ENCODE measurements at places on chromosomes 3 and 15.

GRCh38 chr15:53564647-53565046 is 194.8 kb downstream of the WDR72 start:
- no peak for DNase-seq

DNA sequence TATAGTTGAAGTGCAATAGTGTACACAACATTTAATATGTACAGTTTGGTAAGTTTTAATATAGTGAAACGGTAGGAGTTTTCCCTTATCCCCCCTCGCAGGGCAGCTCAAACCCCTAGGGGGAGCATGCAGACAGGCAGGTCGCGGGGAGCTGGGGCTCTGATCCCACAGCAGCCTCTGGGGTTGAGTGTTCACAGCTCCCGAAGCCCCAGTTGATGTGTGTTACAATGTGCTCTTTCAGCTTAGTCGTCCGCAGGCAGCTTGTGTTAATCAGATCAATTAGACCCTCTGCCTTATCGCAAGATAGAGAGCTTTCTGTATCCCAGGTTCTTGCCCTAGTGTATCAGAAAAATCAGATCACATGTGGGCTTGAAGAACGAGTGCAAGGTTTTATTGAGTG is 143.1 kb upstream of the CHRNA7 start:
- no peak for DNase-seq

- no peak for DNase-seq
Measured at GRCh38 chr15:72342385-72342784, 22.4 kb upstream of the CELF6 start.

GRCh38 chr15:79463043-79463780 is 31.1 kb downstream of the MINAR1 start:
- no peak for DNase-seq

DNA sequence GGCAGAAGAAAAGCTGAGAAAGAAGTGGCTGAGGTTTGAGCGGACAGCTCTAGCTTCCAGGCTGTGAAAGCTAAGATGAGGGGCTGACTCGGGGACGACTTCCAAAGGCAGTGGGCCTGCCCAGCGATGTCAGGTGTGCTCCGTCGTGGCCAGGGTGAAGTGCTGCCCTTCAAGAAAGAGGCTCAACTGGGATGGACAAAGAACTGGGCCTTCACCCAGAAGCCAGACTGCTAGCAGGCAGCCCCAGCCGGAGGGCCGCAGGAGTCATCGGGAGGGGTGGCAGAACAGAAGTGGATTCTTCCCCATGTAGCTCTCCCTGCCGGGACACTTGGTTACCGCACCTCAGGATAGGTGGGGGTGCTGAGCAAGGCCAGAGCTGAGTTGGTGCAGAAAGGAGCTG is 13.1 kb upstream of the SEC13 start:
- no peak for DNase-seq

DNA sequence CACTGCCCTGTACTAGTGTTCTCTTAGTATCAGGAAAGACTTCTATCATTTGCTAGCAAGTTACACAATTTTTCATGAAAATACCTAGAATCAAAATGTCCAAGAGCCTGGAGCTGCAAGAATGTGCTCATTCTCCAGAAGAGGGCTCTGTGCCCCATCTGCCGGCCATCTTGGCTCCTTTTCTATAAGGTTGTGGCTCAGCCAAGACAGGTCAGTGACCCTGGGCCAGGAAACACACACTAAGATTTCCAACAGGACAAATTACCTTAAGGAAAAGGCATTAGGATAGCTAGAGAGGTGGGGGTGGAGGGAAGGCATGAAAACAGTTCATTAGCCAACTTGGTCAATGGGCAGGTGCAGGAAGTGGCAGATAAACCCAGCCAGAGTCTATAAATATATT is 20.7 kb downstream of the TIMP4 start:
- no peak for DNase-seq

DNA sequence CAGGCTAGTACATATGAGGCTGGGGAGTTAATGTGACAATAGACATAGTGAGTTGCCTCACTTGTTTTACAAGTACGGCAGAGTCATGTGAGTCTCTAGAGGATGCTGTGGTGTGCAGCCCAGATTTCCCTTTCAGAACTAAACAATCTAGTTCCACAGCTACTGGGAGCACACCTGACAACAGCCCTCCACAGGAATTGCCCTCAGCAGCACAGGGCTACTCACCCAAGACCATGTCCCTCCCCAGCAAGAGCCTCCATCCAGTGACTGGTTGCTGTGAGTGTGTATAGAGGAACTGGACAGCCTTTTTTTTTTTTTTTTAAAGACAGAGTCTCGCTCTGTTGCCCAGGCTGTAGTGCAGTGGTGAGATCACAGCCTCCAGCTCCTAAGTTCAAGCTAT is 40.2 kb upstream of the UBE2E2 start:
- DNase-seq = no peak

- DNase-seq = no peak
Measured at GRCh38 chr15:37693926-37694325, 240.5 kb upstream of the TMCO5A start.

- DNase-seq = no peak
Measured at GRCh38 chr3:151931171-151931570, 57.7 kb downstream of the SUCNR1 start.

DNA sequence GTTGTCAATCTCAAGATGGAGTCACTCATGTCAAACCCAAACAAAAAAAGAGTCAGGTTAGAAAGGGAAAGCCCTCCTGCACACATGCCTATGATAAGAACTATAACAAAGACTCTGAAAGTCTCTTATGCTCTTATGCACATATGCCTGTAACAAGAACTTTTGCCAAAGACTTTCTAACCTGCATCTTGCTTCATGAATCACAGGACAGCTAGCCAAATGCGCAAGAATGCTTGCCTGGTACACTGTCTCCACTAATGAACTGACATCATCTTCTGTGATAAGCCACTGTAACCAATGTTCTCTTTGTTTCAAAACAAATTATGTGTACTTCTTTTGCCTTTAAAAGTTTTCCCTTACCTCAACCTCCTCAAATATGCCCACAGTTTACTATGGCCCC is 18.2 kb upstream of the EHHADH start:
- no peak for DNase-seq

DNA sequence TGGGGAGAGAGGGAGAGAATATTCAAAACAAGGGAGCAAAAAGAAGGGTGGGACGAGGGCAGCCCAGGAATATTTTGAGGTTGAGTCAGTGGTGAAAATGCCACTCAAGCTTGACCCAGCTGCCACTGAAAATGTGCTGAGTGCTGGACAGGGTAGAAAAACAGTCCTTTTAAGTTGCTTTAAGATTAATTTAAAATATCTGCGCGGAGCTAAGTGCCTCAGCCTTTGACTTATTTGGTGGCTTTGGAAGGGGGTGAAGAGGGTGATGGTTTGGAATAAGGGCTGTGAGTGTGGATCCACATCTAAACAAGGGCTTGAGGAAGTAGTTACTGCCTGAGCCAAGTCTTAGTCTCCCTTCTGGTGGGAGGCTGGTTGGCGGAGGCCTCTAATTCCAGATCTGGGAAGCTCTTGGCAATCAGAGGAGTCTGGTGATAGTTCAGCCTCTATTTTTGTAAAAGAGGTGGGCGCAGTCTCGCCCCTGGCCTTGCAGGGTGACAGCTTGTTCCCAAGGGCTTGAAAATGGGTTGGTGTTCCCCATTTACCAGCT is 280.8 kb upstream of the ROPN1 start:
- peak; percentile 44 for DNase-seq

DNA sequence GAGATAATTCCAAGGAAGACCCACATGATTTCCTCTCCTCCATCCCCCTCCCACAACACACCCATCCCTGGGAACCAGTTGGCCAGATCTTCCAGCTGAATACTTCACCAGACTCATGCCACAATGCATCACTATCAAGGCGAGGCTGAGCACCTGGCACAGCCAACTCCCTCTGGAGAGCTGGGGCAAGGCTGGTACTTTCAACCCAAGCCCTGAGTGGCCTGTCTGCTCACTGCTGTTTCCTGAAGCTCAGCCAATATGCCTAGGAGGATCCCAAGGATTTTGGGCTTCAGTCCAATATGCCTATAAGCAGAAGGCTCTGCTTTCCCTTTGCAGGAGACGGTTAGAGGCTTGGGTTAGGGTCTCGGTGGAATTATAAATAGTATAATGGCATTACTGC is 90.9 kb upstream of the NEO1 start:
- DNase-seq = no peak

GRCh38 chr3:152100491-152101132 is 168.1 kb upstream of the MBNL1 start:
- DNase-seq = no peak

DNA sequence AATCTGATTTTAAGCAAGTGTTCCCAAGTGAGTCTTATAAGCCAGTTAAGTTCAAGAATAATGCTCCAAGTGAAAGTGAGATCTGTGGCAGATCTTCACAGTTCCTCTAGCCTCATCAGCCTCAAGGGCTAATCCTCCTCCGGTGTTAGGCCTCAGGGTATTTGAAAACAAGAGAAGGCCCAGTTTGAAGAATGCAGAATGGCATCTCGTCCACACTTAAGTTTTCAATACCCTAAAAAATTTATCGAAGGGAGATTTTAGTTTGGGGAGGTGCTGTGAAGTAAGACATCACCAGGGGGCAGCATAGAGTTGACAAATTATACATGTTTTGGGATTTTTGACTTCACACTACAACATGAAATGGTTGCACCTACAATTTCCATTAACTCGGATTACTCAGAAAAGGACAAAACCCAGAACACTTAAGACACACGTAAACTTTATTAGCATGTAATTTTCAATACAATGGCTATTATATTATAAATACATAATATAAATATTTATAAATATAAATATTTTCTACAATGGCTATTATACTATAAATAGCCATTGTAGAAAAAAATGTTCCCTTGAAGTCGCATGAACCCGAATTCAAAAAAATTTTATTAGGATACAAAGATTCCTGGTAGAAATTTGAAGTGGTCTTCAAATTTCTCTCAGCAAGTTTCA is 2.3 kb upstream of the TMEM266 start:
- peak; percentile 14 for DNase-seq

GRCh38 chr15:95051861-95052260 is 820.5 kb downstream of the MCTP2 start:
- DNase-seq = no peak

- DNase-seq = no peak
Measured at GRCh38 chr3:64449026-64449425, 223.8 kb upstream of the PRICKLE2 start.

GRCh38 chr3:38039101-38039898 is at the start of gene DLEC1:
Gene DLEC1, plus strand, starts transcription at chr3:38039208. Its CDS starts 18 bp downstream, at chr3:38039226.
- peak; percentile 72 for DNase-seq

DNA sequence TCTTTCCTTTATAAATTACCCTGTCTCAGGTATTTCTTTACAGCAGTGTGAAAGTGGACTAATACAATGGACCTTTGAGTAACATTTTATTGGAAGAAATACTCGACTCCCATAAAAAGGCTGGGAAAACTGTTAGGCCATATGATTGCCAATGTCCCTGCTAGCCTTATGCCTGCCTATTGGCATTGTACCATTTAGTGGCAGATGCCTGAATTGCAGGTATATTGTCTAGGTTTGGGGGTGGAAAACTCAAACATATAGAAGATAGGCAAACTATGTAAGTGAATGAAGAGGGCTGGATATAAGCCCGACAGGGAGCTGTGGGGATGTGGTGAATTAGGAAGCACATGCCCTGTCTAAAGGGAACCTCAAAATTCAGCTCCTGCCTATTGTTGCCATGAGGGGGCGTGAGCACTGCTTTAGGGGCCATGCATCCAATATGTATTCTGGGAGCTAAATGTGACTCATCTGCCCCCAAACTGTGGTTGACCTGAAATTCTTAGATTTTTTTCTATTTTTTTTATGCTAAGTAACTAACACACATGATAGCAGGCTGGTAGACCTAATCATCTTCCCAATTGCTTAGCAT is 65.2 kb upstream of the TRA2B start:
- peak; percentile 39 for DNase-seq

- no peak for DNase-seq
Measured at GRCh38 chr3:157070678-157070999, 89.3 kb downstream of the CCNL1 start.

GRCh38 chr3:190074817-190075216 is 45.9 kb downstream of the P3H2 start:
- DNase-seq = no peak

GRCh38 chr3:129692743-129693142 is 86.3 kb upstream of the PLXND1 start:
- no peak for DNase-seq

DNA sequence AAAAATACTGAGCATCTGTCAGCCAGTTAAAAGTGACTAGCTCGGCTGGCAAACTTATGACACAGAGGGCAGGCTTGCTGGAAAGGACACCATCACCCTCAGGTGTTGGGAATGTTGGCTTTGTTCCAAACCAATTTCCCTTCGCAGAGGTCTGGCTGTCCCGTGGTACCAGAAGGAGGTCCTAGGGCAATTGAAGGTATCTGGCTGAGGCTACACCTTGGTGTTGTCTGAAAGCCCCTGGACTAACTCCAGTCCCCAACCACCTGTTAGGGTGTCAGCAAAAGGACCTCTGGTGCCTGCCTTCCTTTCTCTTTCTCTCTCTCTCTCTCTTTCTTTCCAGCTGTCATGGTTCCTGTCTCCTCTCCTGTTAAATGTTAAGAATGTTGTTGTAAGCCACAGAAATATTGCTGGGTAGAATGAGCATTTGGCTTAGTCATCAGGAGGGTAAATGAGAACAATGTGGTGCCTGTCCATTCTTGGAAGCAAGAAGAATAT is 12.5 kb downstream of the PRR20G start:
- peak; percentile 93 for DNase-seq

GRCh38 chr3:139870000-139870675 is 64.8 kb upstream of the CLSTN2 start:
- peak; percentile 63 for DNase-seq

- no peak for DNase-seq
Measured at GRCh38 chr3:28008235-28008634, 233.2 kb upstream of the CMC1 start.

DNA sequence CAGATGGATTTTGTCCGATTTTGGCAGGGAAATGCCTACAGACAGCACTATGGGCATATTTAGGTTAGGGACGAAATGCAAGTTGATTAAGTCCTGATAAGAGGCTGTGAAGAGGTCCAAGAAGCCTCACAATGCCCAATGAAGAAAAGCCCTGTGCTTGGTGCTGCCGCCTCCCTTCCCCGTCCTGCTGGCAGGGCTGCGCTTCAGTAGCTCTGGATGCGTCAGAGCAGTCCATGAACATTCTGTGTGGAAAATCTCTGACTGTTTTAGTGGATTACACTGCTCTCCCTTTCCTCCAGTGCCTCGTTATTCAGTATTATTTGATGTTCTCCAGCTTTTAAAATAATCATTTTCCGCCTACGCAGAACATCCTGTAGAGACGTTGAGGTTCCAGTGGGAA is 39.6 kb downstream of the MLH1 start:
- no peak for DNase-seq

DNA sequence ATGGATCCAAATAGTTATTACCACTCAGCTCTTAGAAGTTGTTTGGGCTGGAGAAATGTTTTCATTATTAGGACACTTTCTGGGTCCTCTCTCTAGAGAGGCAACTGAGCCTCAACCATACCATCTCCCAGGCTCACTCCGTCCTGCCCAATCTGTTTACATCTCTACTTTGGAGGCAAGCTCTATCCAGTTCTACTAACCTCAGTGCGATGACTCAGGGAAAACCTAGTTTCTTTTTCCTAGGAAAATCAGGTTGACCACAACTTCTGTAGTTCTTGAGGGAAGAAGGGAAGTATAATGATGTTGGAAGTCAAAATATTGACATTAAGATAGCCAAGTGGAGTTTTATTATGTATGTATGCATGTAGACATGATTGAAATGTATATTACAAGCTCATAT is 40.4 kb downstream of the LPP start:
- no peak for DNase-seq

- DNase-seq = no peak
Measured at GRCh38 chr3:52005571-52005986, 9.9 kb upstream of the RPL29 start.
